ENCODE measurements at places on chromosomes 5 and 9. TPM values are rescaled to one million over a fixed set of nuclear protein-coding genes. Genes with fewer than 3 reads are reported as not detected.

The ZNF879 gene
- total RNA-seq: 3.5 TPM

DNA sequence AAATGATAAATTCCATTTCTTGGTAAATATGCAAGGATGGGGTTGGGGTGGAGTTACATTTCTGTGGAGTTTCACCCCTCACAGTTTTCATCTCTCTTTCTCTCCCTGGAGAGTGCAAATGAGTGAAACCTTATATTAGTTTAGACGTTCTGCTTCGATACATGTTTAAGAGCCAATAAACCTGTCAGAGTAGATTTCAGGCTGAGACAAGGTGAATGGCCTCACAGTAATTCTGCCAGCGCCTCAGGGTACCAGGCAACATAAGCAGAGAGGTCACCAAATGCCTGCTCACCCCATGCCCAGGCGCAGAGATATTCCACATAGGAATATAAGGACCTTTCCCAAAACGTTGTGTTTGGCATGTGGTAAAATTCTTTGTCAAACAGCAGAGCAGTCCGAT lies 154.9 kb upstream of the VLDLR start:
- no peak overlapping the region for H3K4me3 ChIP-seq

- no peaks in the 10 kb centered on the region for H3K4me1 ChIP-seq
- no peaks in the 10 kb centered on the region for H3K27me3 ChIP-seq
- no peak overlapping the region for H3K27ac ChIP-seq
- H3K36me3 ChIP-seq: no peaks in the 10 kb centered on the region
These were observed 34.8 kb upstream of the DENND1A start for GRCh38 chr9:123964761-123965160.

DNA sequence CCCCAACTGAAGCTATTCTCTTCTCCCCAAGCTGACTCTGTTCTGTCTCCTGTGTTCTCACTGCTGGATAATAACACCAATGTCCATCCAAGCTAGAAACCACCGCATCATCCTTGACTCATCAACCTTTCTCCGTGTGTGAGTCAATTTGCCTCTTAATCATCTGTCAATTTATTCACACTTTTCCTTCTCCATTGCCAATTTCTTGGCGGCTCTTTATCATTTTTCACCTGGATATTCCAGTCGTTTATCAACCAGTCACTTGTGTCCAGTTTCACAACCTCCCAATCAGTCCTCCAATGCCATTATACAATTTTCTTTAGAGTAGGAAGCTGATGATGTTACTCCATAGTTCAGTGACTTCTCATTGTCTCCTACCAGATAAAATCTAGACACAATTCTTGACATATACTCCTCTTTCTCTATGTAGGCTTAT lies 45.4 kb upstream of the LIFR start:
- H3K4me1 ChIP-seq: peaks cover 14% of the 10 kb centered on the region
- no peaks in the 10 kb centered on the region for H3K36me3 ChIP-seq
- no peak overlapping the region for H3K4me3 ChIP-seq
- no peak for DNase-seq

DNA sequence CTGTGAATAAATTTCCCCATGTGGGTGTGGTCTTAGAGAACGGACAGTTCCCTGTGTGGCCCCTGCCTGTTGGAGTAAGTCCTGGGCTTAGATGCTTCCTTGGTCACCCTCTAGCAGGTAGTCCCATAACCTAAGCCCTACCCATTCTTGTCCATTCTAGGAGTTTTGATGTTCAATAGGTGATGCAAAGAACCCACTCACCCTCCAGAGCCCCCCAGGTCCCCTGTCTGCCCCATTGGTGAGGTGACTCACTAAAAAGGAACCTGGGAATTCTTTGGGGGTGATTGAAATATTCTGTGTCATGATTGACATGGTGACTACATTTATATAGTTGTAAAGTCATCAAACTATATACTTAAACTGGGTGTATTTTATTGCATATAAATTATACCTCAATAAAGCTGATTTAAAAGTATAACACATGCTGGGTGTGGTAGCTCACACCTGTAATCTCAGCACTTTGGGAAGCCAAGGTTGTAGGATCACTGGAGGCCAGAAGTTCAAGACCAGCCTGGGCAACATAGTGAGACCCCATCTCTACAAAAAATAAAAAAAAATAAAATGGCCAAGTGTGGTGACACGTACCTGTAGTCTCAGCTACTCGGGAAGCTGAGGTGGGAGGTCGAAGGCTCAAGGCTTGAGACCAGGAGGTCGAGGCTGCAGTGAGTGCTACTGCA lies 20.8 kb upstream of the GTF3C5 start:
- no peaks in the 10 kb centered on the region for H3K4me1 ChIP-seq
- H3K4me3 ChIP-seq: no peak overlapping the region

DNA sequence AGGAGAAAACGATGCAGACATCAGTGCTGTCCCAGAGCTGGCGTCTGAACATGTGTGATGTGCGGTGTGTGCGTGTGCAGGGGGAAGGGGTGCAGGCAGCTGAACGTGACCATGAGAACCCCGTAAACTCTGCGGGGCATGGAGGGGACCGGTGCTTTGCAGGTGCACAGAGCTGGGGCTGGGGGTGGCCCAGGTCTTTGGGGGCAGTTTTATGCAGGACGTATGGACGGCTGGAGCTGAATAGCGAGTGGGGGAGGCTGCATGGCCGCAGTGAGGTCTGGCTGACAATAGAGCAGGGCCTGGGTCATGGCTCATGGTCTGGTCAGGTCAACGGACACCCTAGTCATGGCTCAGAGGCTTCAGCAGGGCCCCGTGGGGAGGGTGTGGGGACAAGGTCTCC lies 3.3 kb upstream of the EXOC3 start:
- H3K4me3 ChIP-seq: no peak overlapping the region
- H3K27ac ChIP-seq: no peak overlapping the region
- peaks cover 6% of the 10 kb centered on the region for H3K4me1 ChIP-seq
- DNase-seq: no peak
- H3K36me3 ChIP-seq: no peaks in the 10 kb centered on the region

DNA sequence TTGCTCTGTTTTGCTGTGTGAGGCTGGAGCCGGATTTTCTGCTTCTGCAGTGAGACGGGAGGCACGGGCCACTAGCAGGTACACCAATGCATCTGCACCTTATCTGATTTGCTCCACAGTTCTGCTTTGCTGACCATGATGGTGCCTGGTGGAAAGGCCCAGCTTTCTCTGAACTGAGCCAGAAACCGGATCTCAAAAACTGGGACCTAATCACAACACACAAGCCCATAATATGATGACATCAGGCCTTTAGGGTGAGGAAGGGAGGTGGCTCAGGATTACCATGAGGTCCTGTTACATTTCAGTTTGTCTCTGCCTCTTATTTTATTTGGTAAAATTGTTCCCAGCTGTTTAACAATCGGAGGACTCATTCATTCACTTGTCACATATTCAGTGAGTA lies 49.8 kb downstream of the FGF1 start:
- H3K4me1 ChIP-seq: peaks cover 11% of the 10 kb centered on the region
- no peaks in the 10 kb centered on the region for H3K36me3 ChIP-seq
- H3K27ac ChIP-seq: no peak overlapping the region
- H3K4me3 ChIP-seq: no peak overlapping the region
- DNase-seq: no peak
- no peaks in the 10 kb centered on the region for H3K27me3 ChIP-seq

GRCh38 chr5:150215979-150216944 lies 26.4 kb downstream of the SLC6A7 start:
- no peak overlapping the region for H3K4me3 ChIP-seq
- H3K4me1 ChIP-seq: peaks cover 11% of the 10 kb centered on the region
- no peak overlapping the region for H3K27ac ChIP-seq
- no peaks in the 10 kb centered on the region for H3K36me3 ChIP-seq
- no peaks in the 10 kb centered on the region for H3K27me3 ChIP-seq
- DNase-seq: no peak

Measured in GM23338 (cell line).